ENCODE measurements at places on chromosomes 5 and 9.

- DNase-seq: no peak
Measured at GRCh38 chr5:142293486-142293885, 31.3 kb downstream of the SPRY4 start.

DNA sequence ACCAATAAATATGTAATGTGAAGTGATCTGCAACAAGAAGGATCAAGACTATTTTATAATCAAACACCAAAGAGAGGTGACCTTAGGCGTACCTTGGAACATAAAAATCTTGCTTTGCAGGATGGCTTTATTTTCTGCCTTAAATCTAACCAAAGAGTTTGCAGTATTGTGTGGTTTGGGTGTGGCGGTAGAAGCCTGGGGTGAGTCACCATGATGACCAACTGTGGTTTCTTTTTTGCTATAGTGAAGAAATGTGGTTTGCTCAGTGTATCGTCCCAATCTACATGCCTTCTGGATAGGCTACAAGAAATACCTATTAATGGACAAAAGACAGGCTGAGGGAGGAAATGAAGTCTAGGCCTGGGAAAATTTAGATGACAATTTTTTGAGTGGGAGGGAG lies 5.1 kb upstream of the CAST start:
- DNase-seq: peak; percentile 84

DNA sequence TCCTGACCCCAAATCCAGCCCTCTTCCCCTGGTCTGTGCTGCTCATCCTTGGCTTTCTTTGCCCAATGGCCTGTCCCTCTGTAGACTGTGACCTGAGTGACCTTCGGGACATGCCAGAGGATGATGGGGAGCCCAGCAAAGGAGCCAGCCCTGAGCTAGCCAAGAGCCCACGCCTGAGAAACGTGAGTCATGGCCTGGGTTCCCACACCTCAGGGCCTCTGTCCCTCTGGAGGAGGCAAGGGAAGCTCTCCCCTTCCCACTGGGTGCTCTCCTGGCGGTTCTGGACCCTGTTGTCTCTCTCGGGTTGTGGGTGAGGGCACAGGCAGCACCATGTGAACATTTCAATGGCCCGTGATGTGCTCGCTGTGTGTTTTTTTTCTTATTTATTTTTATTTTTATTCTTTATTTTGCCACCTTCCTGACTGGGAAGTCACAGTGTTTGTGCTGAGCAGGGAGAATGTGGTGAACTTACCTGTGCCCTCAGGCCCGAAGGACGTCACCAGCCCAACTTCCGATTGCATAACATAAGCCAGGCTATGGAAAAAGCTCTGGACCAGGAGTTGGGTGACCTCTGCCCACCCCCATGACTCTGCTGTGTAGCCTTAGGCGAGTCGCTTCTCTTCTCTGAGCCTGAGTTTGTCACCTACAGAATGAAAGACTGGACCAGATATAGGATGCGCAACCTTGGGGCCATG lies 29.5 kb downstream of the AFAP1L1 start:
- no peak for DNase-seq

GRCh38 chr5:174155706-174156105 lies 110.2 kb downstream of the NSG2 start:
- DNase-seq: no peak

GRCh38 chr5:96590796-96591195 lies 71.4 kb upstream of the CAST start:
- DNase-seq: no peak

DNA sequence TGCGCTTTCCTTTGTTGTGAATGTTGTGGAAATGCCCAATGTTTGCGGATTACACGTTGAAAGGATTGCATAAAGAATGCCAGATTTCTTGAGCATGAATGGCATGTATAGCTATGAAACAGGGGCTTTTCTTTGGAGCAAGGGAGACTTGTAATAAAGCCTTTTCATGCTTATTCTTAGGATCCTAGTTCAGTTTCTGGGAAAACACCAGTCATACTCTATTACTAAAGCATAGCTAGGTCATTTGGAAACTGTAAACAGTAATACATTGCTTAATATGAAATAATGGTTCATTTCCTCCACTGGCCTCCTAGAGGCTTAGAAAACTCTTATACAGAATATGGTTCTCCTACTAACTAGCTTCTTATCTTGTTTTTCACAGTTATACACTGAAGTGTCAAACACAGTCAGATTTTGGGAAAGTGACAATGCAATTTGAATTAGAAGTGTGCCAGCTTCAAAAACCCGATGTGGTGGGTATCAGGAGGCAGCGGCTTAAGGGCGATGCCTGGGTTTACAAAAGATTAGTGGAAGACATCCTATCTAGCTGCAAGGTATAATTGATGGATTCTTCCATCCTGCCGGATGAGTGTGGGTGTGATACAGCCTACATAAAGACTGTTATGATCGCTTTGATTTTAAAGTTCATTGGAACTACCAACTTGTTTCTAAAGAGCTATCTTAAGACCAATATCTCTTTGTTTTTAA lies 104.2 kb downstream of the MELK start:
- DNase-seq: no peak
